Transverse colon (tissue), 4 donors: ENCODE measurements at places on chromosomes 12 and 14. TPM values are rescaled to one million over a fixed set of nuclear protein-coding genes. Genes with fewer than 3 reads are reported as not detected.

DNA sequence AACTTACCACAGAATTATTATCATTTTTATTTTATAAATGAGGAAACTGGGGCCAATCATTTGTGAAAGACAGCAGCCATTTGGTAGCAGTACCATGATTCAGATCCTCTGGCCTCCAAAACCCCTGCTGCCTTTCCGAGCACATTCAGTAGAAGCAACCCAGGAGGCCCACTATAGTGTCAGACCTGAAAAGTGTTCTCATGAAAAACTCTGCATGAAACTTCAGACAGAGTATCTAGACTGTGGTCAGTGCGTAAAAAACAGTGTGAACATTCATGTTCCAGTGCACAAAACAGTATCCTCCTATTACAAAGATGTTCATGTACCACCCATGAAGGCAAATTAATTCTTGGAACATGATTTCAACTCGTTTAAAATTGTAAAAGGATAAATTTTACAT lies 112.0 kb downstream of the EPS8 start:
- DNase-seq = no peak

- DNase-seq = no peak
These were observed 18.9 kb downstream of the IGF1 start for GRCh38 chr12:102461501-102461900.

- DNase-seq = no peak
These were observed 186.0 kb upstream of the HMGA2 start for GRCh38 chr12:65638324-65638723.

DNA sequence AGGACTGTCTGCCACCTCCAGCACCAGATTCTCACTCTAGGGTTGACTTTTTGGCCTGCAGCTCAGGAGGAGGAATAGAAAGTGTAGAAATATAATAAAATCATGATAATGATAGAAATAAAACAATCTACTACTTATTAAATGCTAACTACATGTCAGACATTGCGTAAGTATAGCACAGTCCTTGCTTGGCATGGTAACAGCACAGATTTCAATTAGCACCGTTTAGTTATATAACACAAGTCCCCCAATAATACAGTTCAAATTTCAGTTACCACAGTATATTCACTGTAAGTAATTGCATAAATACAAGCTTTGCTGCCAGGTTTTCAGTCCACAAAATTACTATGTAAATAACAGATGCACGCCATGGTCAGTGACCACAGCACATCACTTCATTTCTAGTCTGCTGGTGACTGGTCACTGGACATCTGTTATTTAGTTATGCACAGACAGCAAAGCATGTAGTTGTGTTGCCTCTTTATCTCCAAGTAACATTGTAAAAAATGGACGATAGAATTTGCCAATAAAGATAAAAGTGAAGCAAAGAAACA lies 6.5 kb upstream of the GLT8D2 start:
- no peak for DNase-seq

The ARID4A gene
- 23.9 TPM for total RNA-seq

The PNMA1 gene
- 12.7 TPM for total RNA-seq
